ENCODE measurements at places on chromosomes 7 and 10. TPM values are rescaled to one million over a fixed set of nuclear protein-coding genes. Genes with fewer than 3 reads are reported as not detected.

DNA sequence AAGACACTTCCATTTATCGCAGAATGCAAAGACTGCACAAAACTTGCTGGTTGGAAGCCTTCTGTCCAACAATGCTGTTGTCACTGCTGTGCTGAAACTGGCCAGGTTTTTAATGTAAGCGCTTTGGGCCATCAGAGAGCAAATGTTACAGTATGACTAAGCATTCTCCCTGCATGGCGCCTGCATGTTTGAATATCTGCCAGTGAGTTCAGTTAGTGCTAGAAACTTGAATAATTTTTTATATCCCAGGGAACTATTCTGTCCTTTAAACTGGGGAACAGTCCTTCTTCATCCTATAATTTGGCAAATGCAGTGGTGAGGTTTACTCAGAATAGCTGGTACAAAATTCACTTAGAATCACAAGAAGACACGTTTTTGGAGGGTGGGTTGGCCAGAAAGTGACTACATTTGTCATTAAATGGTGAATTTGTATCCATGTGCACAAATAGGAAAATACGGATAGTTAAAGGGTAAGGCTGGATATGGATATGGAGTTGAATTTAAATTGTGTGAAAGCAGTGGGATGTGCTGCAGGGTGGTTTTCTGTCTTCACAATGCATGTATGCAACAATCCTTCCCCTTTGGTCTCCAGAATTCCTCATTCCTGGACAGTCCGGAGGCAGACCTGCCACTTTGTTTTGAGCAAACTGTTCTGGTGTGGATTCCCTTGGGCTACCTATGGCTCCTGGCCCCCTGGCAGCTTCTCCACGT, 1.7 kb downstream of the ABCC2 start:
- DNase-seq, result peak; percentile 84

DNA sequence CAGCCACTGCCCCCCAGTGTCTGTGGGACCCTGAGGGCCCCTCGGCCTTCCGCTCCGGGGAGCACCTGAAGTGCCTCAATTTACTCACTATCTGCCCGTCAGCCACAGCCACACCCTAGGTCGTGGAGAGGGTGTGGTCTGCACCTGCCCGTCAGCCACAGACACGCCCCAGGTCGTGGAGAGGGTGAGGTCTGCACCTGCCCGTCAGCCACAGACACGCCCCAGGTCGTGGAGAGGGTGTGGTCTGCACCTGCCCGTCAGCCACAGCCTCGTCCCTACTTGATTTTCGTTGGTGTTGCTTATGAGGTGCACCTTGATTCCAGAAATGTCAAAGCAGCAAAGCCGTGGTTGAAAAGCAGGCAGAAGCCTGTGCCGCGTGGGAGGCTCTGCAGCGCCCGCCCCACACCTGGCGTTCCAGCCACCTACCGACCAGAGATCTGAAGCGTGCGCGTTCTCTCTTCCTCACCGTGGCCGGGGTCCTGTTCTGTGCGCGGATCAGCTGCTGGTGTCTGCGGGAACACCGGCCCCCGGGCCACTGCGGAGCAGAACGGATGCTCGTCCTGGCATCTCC, 101.6 kb downstream of the DYNC2I1 start:
- no peak for DNase-seq

DNA sequence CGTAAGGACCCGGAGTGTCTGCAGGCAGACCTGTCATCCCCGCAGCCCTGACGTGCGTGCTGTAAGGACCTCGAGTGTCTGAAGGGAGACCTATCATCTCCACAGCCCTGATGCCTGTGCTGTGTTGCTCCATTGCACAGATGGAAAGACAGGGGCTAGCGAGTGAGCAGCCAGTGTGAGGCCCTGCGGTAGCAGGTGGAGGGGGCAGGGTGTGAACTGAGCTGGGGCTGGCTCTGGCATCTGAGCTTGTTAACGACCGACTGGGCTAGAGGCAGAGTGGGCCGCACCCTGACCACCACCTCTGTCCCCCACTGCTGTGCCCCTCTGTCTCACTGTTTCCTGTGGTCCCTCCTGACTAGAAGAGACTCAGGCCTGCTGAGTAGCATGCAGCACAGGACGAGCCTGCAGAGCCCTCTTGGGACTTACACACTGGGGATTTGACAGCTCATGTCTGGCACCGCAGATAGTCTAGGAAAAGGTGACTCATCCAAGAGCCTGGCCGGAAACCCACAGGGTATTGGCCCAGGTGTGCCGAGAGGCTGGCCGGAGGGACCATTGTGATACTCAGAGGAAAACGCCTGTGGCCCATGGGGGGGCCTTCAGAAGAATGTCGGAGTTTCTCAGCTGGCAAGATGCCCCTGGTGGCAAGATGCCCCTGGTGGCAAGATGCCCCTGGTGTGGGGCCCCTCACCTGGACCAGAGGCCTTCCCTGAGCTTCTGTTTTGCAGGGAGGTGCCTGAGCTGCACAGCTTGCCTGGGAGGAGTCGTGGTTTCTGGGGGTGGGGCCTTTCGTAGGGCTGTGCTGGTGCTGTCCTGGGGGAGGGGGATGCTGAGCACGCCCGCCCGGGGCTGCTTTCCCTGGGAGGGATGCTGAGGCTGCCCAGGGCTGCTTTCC, 34.3 kb downstream of the INPP5A start:
- DNase-seq, result peak; percentile 61

GRCh38 chr7:69110450-69111050, 487.7 kb upstream of the AUTS2 start:
- no peak for DNase-seq

- no peak for DNase-seq
Observed at GRCh38 chr7:74292757-74293576, 3.8 kb downstream of the CLIP2 start.

GRCh38 chr10:24579906-24580305, 143.8 kb downstream of the ARHGAP21 start:
- DNase-seq, result no peak

DNA sequence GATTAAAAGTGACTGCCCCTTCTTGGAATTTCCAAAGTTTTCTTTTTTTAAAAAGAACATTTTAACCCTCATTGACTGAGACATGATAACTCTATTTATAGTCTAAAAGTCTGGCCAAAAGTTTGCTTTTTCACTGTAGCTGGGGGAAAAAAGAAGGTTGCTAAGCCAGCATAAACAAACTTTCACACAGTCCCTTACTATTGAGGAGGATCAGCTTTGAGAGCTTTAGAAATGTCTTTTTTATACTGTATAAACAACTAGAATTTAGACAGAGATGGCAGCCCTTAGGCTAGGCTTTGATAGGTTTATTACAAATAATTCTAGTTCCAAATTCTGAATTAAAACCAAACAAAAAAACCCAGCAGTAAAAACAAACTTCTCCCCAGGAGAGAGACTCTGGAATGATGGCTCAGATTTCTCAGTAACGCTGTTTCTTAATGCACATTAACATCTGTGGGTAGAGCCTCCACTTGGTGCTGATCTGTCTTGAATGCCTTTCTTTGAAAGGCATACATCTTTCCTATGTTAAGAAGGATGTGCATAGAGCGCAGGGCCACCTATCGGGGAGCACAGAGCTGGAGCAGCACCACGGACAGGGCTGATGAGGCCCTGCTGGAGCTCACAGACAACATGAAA, 100.9 kb upstream of the PDLIM1 start:
- peak; percentile 13 for DNase-seq

GRCh38 chr7:157357129-157358040, 20.6 kb downstream of the DNAJB6 start:
- no peak for DNase-seq

- no peak for DNase-seq
Observed at GRCh38 chr10:56370217-56371113, 9.4 kb upstream of the ZWINT start.

DNA sequence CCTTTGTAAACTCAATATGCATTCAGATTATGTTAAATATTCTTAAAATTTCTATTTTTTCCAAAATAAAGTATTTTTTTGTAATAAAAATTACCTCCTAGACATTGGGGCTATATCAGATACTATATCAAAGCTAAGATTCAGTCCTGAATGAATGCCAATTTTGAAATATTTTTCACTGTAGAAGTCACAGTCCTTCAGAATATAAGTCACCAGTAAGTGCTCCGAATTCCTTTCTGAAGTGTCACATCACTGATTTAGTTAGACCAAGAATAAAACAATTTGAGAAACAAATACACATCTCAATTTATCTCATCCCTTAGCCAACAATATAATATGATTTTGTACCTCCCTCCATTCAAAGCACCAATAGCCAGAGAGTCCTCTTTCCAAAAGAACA, 33.9 kb upstream of the GSAP start:
- DNase-seq, result no peak

DNA sequence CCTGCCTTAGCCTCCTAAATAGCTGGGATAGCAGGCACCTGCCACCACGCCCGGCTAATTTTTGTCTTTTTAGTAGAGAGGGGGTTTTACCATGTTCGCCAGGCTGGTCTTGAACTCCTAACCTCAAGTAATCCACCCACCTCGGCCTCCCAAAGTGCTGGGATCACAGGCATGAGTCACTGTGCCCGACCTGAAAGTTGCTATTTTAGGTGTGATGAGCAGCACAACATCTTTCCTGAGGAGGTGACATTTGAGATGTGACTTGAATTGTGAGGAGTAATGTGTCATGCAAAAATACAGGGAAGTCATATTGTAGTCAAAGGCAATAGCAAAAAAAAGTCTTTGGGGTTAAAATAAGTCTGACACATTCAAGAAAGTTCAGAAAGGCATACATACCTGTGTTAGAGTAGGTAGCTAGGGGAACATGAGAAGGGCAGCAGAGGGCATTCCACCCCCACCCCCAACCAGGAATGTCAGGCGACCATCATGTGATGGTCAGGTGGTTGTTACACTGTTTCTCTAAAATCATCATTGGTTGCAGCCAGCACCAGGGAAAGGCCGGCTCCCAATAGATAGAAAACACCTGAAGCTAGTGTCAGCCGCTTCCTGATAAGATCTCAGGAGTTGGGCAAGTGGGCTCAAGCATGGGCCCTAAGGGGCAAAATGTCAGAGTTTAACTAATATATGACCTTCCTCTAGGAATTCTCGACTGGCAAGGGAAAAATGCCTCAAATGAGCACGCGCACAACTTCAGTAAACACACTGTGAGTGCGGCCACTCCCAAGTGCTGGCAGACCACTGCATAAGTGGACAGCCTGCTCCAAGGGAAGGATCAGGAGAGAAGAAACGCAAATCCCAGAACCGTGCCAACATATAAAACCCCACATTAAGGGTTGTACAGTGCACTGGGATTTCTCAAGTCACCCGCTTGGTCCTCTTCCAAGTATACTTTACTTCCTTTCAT, at the start of gene TACC2:
Gene TACC2, plus strand, starts transcription at position 803 of the 964 bp plus-strand sequence. CDS start 32,819 bp downstream, outside the sequence.
- no peak for DNase-seq

- DNase-seq, result no peak
Observed at GRCh38 chr7:140624392-140625191, 16.0 kb downstream of the DENND2A start.

GRCh38 chr10:49618821-49619220, 5.0 kb downstream of the CHAT start:
- no peak for DNase-seq

DNA sequence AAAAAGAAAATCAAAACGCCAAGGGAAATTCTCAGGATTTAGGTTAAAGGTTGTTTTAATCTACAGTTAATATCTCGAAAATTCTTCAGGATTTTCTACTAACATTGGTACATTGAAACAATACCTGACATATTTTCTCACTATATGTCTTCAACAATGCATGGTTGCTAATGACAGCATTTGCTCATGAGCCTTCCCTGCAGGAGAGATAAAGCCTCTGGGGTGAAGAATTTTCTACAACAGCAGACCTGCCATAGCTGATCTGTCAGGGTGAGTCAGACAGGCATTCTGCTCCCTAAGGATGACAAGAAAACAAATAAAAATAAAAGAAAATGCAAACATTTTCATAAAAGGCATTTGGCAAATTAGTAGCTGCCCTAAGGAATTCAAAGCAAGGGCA, 11.7 kb upstream of the GPR37 start:
- no peak for DNase-seq

DNA sequence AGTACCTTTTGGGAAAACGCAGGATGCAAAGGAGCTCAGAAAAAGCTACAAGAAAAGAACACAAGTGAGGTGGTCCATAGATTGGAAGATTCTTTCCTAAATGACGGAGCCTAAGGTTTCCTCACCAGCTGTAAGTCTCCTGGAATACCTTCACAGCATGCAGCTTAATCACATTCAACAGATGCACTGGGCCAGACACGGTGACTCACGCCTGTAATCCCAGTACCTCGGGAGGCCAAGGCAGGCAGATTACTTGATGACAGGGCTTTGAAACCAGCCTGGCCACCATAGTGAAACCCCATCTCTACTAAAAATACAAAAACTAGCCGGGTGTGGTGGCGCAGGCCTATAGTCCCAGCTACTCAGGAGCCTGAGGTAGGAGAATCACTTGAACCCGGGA, 228.7 kb downstream of the FRMD4A start:
- DNase-seq, result no peak

DNA sequence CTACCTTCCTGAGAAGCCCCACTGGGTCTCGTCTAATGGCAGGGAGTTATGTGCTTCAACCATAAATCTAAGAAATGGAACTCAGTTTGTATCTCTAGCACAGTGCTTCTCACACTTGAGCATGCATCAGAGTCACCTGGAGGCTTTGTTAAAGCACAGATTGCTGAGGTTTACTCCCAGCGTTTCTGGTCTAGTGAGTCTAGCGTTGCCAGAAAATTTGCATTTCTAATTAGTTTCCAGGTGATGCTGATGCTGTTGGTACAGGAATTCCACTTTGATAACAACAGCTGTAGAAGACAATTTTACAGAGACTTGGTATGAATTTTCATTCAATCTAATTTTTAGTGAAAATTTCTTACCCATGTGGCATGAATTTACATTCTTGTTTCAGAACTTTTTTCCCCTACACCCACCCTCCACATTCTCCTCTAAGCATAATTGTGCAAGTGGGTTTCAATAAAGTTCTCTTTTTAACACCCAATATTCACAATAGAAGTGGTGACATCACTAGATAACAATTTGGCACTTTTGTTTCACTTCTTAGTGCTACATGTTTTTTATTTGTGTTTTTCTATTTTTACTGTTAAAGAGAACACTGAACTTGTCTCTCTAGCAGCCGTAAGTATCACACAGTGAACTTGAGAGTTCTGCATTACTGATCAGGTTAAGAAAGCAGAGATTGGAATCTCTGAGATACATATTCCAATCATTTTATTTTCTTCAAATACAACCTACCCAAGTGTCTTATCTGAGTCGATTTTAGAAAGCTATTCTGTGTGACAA, 48.4 kb upstream of the BET1 start:
- no peak for DNase-seq

GRCh38 chr10:129850790-129851189, 113.3 kb downstream of the EBF3 start:
- no peak for DNase-seq

DNA sequence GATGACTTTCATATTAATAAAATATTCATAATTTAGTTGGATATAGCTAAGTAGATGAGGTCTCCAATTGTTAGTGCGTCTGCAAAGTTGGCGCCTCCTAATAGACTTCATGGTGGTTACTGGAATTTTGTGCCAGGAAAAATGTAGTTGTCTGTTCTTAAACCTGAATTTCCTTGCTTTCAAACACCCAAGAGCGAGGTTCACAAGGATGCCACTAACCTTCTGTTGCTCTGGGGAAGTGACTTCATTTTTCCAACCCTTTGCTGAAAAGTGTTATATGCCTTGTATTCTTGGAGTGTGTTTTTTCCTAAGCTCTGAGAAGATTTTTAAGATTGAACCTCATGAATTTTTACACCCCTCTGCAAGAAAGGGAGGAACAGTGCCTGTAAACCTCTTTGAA, 98.9 kb upstream of the GLCCI1 start:
- no peak for DNase-seq

UNC5B gene
- 50.9 TPM for total RNA-seq

MYO1G gene
- total RNA-seq, result not detected

TMEM236 gene
- total RNA-seq, result 0.17 TPM

HKDC1 gene
- total RNA-seq, result 7.6 TPM

CDC14C gene
- 0.23 TPM for total RNA-seq

PTPRE gene
- 4.6 TPM for total RNA-seq

ITGB8 gene
- 18.5 TPM for total RNA-seq

MRPS17 gene
- total RNA-seq, result 9.8 TPM

GPR158 gene
- 0.06 TPM for total RNA-seq

HELLS gene
- total RNA-seq, result 29.8 TPM

TRIP6 gene
- total RNA-seq, result 75.8 TPM

Data from NCI-H460 (cell line).